Brain pericyte (primary cell): ENCODE measurements at places on chromosomes 1 and 21.

DNA sequence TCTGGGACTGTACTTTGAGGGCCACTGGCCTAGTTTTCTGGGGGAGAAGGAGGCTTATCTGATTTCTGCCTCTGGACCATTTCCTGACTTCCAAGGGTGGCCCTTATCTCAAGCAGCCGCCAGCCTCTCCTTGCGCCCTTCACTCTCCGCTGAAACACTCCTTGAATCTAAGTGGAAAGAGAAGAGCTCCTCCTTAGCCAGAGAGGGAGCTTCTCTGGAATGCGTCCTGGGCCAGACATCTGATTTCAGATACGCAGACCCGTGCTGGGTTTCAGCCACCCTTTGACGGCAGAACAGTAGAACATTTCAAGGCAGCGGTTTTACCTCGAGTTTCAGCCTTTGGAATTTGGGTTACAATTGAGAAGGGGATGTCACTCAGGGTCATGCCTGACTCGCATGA, 308.0 kb downstream of the CAMTA1 start:
- DNase-seq, result no peak

DNA sequence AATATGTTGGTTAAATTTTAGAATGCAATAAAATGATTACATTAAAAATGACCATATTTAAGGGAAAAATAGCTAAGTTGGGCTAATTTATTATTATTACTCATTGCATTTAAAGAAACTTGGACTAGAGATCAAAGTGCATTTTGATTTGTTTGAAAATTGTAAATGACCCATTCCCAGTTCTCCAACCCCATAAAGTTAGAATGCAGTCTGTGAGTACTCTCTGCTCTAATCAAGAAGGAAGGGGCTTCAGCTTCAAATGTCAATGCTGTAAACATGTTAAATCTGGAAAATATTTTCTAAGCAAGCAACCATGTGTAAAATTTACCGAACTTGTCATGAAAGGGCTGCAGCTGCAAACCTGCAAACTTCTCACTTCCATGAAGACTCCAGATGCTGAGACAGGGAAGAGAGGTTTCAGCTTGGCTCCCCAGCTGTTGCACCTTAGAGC, 232.7 kb downstream of the TTLL7 start:
- no peak for DNase-seq

GRCh38 chr1:90046635-90047034, 51.7 kb downstream of the ZNF326 start:
- no peak for DNase-seq

- no peak for DNase-seq
These were observed 647.0 kb downstream of the PLPP3 start for GRCh38 chr1:55932402-55932801.

GRCh38 chr1:193060938-193061337, 1.5 kb downstream of the RO60 start:
- DNase-seq, result no peak

DNA sequence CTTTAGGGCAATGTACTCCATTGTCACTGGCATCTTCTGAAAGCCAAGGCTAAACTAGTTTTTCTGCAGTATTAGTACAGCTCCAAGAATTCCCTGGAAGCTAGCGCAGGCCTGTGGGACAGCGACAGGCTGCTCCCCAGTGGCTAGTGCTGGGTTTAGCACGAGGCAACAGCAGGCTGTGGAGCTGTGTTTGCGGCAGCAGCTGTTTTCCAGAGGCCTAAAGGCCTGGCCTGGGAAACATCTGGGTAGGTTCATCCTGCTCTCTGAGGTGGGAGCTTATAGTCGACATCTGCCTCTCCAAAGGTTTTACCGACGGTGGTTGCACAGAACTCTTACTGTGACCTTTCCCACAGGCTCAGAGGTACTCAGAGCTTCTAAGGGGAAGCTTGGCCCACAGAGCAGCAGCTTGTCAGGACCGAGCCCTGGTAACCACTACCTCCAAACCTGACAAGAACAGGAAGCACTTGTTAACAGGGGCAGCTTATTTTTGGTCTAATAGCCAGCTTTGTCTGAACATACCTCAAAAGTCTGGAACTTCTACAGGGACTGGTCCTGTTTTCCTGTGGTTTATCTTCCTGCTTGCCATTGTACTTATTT, 17.2 kb downstream of the CC2D1B start:
- no peak for DNase-seq

- DNase-seq, result no peak
These were observed 350.7 kb downstream of the NTNG1 start for GRCh38 chr1:107491582-107491981.

DNA sequence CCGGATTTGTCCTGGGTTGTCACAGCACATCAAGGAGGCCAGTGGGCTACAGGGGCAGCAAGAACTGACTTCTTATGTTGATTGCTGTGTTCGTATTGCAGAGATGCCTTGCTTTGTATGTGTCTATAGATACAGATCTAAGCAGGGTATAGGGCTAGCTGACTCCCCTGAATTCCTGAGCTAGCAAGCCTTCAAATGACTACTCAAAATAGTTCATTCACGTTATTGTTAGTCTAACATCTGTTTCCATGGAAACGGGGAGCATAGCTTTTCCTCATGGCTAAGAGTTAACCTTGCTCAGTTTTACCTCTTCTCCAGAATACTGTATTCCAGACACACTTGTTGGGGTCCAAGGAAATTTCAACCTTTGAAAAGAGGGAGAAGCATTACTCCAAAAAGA, 24.1 kb downstream of the TRIM45 start:
- no peak for DNase-seq

DNA sequence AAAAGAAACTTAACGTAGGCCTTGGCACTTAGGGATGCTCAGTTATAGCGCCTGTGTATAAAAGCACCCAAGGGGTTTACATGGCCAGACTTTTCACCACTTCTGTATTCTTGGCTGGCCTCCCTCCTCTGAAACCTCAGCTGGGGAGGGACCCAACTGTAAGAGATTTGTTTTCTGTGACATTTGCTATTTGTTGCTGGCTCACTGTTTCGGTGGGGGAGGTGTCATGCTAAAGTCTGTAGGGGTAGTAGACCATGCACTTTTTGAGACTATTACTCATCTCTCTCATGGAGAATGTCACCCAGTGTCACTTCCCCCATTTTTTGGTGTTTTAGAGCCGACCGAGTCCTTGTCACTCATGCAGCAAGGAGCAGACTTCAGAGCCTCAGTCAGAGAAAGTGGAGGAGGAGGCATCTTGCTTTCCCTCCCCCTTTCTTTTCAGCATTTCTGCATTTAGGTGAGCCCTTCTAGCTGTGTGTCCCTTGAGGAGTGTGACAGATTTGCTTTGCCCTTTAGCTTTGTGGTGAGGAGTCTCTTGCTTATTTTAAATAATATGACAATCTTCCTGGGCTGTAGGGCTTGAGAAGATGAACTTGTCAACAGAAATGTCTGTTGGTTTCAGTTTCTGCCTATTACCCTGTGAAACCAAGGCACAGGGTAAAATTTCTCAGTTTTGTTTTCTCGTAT, 160.1 kb downstream of the FASLG start:
- DNase-seq, result no peak

DNA sequence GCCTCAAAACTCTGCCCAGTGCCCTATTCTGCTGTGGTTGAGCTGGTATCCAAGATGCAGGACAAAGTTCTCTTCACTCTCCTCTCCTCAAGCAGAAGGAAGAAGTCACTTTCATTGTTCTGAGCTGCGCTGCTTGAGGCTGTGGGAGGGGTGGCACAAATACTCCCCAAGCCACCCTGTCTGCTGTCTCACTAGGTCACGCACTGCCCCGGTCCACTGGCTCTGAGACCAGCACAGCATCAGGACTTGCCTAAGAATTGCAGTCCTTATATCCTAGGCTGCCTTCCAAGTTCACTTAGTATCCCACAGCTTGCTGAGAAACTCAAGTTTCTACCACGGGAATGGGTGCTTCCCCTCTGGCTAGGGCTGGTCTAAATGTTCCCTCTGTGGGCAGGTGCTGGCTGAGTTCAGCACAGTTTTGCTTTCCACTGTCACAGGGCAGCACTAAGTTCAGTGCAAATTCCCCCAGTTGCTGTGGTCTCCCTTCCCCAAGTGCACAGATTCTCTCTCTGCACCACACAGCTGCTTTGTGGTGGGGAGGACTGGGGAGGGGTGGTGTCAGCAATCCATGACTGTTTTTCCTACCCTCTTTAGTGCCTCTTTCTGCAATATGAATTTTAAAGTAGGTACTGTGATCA, 32.4 kb downstream of the SLC9C2 start:
- no peak for DNase-seq

GRCh38 chr1:109104364-109105151, 9.4 kb upstream of the ELAPOR1 start:
- no peak for DNase-seq

- DNase-seq, result no peak
These were observed 2.5 kb downstream of the PRDX6 start for GRCh38 chr1:173479649-173480048.

- DNase-seq, result no peak
These were observed 61.3 kb downstream of the SLC66A1 start for GRCh38 chr1:19373211-19374082.

DNA sequence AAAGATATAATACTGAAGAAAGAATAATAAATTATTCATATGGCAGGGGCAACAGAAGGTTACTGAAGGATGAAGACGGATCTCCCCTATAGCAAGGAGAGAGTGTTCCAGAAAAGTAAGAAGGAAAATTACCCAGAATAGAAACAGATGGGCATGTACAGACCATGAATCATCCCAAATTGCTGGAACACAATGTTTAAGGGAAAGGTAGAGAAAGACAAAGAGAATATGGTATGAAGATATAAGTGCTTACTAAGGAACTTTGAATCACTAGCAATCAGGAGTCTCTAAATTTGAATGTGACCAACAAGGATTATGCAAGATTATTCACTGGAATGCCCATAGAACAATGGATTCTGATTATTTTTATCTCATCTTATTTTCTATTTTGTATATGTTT, 375.4 kb downstream of the COL11A1 start:
- DNase-seq, result no peak

DNA sequence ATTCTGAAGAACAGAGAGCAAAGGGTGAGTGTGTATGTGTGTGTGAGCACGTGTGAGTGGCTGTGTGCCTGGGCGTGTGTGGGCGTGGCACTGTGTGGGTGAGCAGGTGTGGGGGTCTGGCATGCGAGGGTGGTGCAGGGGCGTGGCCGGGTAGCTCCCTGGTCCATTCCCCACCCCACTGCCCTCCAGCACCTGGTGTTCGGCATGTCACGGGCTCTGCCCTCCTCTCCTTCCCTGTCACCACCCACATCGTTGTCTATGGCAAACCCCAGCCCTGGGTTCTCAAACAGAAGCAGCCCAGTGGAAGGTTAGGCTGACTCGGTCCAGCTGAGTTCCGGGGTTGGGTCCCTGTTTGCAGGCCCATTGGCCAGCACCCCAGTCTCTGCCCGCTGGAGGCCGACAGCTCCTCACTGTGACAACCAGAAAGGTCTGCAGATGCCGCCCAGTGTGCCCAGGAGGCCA, 39.8 kb downstream of the UBE2G2 start:
- DNase-seq, result no peak

- DNase-seq, result no peak
These were observed 9.9 kb downstream of the F3 start for GRCh38 chr1:94531664-94532063.

DNA sequence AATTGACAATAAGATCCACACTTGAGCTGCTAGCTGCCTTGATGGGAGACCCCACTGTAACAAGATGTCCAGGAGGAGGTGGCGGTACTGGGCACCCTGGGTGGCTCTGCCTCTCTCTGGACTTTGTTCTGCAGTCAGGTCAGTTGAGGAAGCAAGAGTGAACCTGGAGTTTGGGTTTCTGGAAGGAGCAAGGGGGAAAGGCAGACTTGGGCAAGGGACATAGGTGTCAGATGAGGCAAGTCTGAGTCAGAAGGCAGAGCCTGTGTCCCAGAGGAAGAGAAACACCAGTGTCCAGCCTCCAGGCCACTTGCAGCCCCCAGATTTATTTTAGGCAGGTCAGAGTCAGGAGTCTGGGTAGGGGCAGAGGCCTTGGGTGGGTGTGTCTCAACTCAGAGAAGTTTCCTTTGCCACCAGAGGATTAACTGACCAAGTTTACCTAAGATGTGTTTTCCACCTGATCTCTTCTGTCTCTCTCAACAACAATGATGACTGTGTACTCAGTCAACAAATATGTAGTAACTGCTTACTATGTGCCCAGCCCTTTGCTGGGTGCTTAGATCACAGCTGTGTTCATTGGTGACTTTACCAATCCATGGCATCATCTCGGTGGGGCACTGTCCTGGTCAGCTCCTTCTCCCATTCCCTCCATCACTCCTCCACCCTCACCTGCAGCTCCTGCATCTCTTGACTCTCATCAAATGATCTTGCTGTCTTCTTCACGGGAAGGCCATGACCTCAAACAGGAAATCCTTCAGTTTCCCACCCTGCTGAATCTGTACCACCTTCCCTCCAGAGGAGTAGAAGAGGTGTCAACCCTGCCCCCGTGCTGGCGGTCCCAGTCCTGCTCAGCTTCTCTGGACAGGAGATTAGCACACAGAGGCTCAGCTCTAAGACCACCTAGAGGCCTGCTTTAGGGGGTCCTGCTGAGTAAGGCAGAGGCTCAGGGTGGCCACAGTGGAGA, 36.6 kb downstream of the ELF3 start:
- no peak for DNase-seq

DNA sequence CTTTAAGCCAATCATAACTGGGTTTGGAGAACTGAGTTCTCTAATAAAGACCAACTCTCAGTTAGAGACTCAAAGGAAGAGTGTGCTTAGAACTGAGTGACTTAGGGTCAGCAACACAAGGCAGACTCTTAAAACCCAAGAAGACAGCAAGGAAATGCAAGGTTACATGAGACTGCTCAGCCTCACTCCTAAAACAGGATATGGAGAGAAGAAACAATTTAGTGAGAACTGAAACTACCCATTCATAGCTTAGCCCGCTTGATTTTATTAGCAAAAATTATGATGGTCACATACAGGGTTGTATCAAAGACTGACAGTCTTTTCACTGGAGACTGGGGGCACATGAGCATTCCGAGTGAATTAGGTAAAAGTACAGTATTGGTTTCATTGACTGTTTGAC, 78.9 kb upstream of the DMRTA2 start:
- no peak for DNase-seq

- no peak for DNase-seq
These were observed 37.6 kb upstream of the CTBS start for GRCh38 chr1:84611796-84612195.

DNA sequence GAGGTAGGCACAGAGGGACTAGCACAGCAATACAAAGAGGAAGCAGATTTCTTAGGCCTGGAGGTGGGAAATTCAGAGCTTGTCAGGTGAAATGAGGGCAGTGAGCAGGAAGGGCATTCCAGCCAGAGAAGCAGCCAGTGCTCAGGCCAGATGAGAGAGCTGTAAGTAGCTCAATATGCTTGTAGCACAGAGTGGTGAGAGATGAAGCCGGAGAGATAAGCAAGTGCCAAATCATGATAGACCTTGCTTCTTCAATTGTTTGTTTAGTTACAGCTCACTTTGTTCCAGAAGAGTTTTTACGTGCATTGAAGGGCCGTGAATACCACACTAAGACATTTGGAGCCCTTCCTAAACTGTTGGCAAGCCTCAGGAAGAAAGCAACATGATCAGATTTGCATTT, 42.0 kb upstream of the ADAMTS1 start:
- DNase-seq, result no peak

DNA sequence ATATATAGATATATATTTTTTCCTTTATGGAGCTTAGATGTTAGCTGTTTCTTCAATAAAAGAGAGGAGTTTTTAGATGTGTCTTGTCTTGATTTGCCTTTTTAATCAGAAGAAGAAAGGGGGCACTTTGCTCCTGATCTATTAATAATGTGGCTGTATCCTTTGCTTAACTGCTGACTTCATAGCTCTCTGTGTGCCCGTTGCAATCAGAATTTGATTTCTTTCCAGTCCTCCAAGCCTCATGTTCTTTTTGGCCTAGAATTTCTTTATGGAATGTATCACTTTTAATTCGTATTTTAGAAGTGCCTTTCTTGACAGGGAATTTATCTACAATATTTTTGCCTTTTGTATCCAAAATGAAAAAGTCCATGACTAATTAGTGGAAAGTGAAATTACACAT, 85.3 kb downstream of the C1orf21 start:
- DNase-seq, result no peak

- no peak for DNase-seq
These were observed 119.1 kb downstream of the TPTE start for GRCh38 chr21:10640446-10640845.
